ENCODE measurements at places on chromosomes 2 and 18. TPM values are rescaled to one million over a fixed set of nuclear protein-coding genes. Genes with fewer than 3 reads are reported as not detected.

- no peaks in the 10 kb centered on the region for H3K27me3 ChIP-seq
- DNase-seq = no peak
- no peak overlapping the region for H3K27ac ChIP-seq
- H3K36me3 ChIP-seq = no peaks in the 10 kb centered on the region
Observed at GRCh38 chr18:67200665-67201064, 315.9 kb downstream of the DSEL start.

DNA sequence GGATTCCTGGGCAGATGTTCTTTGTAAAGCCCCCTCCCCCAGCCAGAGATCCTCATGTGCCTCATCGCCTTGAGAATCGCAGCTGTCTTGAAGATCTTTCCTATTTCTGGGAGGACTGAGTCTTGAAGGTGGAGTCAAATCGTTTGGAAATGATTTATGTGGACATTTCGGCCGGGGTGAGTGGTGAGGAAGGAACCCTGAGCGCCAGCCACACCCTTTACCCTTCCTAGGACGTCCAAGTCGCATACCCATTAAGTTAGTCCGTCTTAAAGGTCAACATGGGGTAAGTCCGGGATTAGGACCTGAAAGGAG, 84.9 kb upstream of the ZCCHC2 start:
- no peak overlapping the region for H3K4me3 ChIP-seq
- no peaks in the 10 kb centered on the region for H3K27me3 ChIP-seq
- no peaks in the 10 kb centered on the region for H3K36me3 ChIP-seq
- DNase-seq = no peak

- H3K4me1 ChIP-seq = peaks cover 2% of the 10 kb centered on the region
- peak; percentile 85 for DNase-seq
- no peaks in the 10 kb centered on the region for H3K27me3 ChIP-seq
Observed at GRCh38 chr2:205685314-205686055, 3.2 kb downstream of the NRP2 start.

GRCh38 chr2:1618974-1619373, 125.3 kb downstream of the PXDN start:
- no peak for DNase-seq
- no peaks in the 10 kb centered on the region for H3K27me3 ChIP-seq
- no peak overlapping the region for H3K4me3 ChIP-seq
- H3K4me1 ChIP-seq = no peaks in the 10 kb centered on the region
- no peak overlapping the region for H3K27ac ChIP-seq
- H3K36me3 ChIP-seq = no peaks in the 10 kb centered on the region

- H3K36me3 ChIP-seq = no peaks in the 10 kb centered on the region
- H3K4me1 ChIP-seq = peaks cover 1% of the 10 kb centered on the region
- H3K27ac ChIP-seq = no peak overlapping the region
Observed at GRCh38 chr2:191470306-191470705, 207.6 kb upstream of the NABP1 start.

- H3K27ac ChIP-seq = no peak overlapping the region
- H3K27me3 ChIP-seq = no peaks in the 10 kb centered on the region
- H3K4me3 ChIP-seq = no peak overlapping the region
- H3K4me1 ChIP-seq = no peaks in the 10 kb centered on the region
- no peaks in the 10 kb centered on the region for H3K36me3 ChIP-seq
Observed at GRCh38 chr2:85698184-85698879, 4.2 kb downstream of the GNLY start.

DNA sequence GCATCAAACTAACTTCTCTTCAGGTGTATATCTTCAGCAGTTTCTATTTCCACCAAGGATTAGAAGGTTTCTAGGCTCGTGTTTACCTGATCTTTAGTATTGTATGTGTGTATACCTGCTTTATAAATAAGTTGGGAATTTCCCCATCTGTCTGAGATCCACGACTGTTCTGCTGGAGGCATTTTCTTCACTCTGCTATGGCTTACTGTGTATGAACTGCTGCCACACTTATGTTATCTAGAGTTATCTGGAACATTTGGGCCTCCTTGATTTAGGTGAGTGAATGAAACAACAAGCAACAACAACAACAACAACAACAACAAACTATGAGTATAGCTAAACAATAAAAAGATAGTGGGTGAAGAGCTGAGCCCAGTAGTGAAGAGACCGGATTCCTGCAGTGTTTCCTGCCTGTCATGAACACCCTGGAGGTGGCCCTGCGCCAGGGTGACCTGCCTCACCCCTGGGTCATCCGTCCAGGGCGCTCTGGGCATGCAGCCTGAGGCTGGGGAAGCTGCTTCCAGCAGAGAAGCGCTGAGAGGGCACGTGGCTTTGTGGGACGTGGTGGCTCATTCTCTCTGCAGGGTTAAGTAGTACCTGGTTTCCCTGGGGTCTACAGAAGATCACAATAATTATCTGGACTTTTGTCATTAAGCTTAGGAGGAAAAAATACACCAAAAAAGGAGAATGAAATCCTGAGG, 56.1 kb upstream of the GATA6 start:
- no peak overlapping the region for H3K4me3 ChIP-seq
- no peaks in the 10 kb centered on the region for H3K4me1 ChIP-seq
- no peak for DNase-seq
- H3K27ac ChIP-seq = no peak overlapping the region
- no peaks in the 10 kb centered on the region for H3K36me3 ChIP-seq

DNA sequence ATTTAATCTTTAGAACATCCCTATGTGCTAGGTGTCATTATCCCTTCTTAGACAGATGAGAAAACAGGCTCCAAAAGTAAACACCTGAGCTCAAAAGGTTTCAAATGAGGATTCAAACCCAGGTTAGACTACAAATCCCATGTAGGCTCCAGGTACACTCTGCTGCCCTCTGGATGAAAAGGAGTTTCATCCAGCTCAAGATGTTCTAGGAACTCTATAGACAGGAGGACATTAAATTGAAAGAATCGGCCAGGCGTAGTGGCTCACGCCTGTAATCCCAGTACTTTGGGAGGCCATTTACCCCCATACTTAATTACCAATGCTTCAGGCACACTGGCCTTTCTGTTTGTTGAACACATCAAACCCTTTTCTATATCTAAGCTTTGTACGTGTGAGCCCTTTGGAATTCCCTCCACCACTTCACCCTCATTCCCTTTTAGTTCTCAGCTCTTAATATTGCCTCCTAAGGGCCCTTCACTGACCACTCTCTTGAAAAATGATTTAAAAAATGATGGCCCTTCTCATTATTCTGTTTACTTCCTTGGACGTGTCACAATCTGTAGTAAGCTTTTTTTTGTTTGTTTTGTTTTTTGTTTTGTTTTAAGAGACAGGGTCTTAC, 10.7 kb downstream of the SLC25A12 start:
- H3K27ac ChIP-seq = peak overlapping the region; percentile 63
- no peaks in the 10 kb centered on the region for H3K36me3 ChIP-seq
- no peak for DNase-seq

DNA sequence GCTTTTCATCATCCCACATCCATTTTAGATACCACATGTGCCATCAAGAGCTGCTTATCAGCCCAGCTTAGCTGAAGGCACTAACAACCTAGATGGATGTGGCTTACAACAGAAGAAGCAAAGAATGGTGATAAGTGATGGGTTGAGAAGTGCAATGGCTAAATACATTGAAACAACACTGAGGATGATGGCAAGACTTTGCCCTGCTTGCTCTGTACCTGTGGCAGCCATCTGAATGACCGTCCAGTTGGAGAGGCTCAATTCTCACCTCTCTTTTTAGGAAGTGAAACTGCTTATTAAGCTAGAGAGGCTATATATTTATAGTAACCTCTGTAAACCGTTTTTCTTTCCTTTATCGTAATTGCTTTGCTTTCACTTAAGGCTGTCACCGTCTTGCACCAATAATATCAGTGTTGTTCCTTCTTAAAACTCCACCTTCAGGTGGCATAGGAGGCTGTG, 5.7 kb downstream of the GPATCH11 start:
- H3K4me3 ChIP-seq = no peak overlapping the region
- H3K27me3 ChIP-seq = no peaks in the 10 kb centered on the region
- peaks cover 3% of the 10 kb centered on the region for H3K4me1 ChIP-seq
- H3K27ac ChIP-seq = no peak overlapping the region
- H3K36me3 ChIP-seq = peaks cover 8% of the 10 kb centered on the region
- no peak for DNase-seq

GRCh38 chr2:111143107-111143842, 22.6 kb downstream of the BCL2L11 start:
- no peaks in the 10 kb centered on the region for H3K36me3 ChIP-seq
- H3K27me3 ChIP-seq = no peaks in the 10 kb centered on the region
- H3K4me1 ChIP-seq = no peaks in the 10 kb centered on the region

GRCh38 chr2:128714851-128715312, 396.2 kb upstream of the HS6ST1 start:
- H3K4me1 ChIP-seq = no peaks in the 10 kb centered on the region
- H3K4me3 ChIP-seq = no peak overlapping the region
- H3K27me3 ChIP-seq = no peaks in the 10 kb centered on the region
- H3K27ac ChIP-seq = no peak overlapping the region

- no peaks in the 10 kb centered on the region for H3K27me3 ChIP-seq
- DNase-seq = peak; percentile 75
- no peaks in the 10 kb centered on the region for H3K4me1 ChIP-seq
- H3K27ac ChIP-seq = no peak overlapping the region
- no peak overlapping the region for H3K4me3 ChIP-seq
- no peaks in the 10 kb centered on the region for H3K36me3 ChIP-seq
Observed at GRCh38 chr18:45384137-45384961, 230.9 kb upstream of the SLC14A2 start.

DNA sequence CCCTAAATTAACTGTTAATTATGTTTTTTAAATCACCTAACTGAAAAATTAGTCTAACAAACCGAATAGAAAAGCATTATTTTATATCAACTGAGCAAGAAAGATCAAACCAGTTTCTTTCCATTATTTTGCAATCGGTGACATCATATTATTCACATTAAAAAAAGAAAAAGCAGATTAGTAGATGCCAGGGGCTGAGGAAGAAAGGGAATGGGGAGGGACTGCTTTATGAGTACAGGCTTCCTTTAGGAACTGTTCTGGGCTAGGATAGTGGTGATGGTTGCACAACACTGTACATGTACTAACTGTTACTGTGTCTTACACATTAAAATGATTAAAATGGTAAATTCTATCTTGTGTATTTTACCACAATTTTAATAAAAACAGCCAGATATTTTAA, 59.3 kb downstream of the COBLL1 start:
- no peaks in the 10 kb centered on the region for H3K36me3 ChIP-seq
- peaks cover 11% of the 10 kb centered on the region for H3K4me1 ChIP-seq
- no peak overlapping the region for H3K4me3 ChIP-seq
- H3K27me3 ChIP-seq = no peaks in the 10 kb centered on the region

DNA sequence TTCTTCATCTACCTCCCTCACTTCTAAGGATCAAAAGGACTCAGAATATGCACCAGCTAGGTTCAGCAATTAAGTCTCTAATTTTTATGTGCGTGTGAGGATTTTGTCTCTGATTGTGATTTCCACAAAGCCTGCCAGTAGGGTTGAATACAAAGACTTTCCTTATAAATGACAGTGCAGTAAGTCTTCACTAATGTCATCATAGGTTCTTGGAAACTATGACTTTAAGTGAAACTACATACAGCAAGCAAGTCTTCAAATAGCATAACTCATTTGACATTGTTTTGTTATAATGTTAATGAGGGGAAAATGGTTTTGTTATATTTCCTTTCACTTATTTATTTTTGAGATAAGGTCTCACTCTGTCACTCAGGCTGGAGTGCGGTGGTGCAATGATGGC, 526.3 kb upstream of the DCC start:
- no peaks in the 10 kb centered on the region for H3K36me3 ChIP-seq
- no peaks in the 10 kb centered on the region for H3K27me3 ChIP-seq
- H3K4me1 ChIP-seq = no peaks in the 10 kb centered on the region
- DNase-seq = no peak
- no peak overlapping the region for H3K27ac ChIP-seq

- DNase-seq = peak; percentile 92
- no peaks in the 10 kb centered on the region for H3K36me3 ChIP-seq
- peaks cover 4% of the 10 kb centered on the region for H3K4me1 ChIP-seq
- H3K4me3 ChIP-seq = no peak overlapping the region
Observed at GRCh38 chr2:151922845-151923666, 94.8 kb upstream of the ARL5A start.

DNA sequence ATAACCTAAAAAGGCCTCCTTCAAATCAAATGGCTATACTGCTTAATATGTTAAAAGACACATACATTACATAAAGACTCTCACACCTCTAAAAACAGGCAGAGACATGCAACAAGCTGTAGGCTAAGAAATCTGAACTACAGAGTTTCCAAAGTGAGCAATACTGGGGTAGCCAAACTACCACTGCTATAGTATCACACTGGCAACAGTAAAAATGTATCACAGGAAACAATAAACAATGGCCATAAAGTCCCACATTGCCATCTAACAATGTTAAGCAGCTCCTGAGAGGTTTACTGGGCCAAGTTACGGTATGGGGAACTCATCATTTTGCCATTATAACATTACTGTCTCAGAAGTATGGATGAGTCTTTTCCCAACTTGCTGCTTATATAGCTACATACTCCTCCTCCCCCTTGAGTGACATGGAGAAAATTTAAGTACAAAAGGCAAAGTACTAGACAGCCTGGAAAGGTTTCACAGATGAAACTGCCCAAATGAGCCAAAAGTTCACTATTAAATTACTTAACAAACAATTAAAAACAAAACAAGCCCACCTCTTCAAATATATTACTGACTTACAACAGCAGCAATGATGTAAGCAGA, 50.3 kb downstream of the SS18 start:
- peaks cover 2% of the 10 kb centered on the region for H3K36me3 ChIP-seq
- H3K4me1 ChIP-seq = peaks cover 1% of the 10 kb centered on the region
- no peak for DNase-seq
- H3K4me3 ChIP-seq = no peak overlapping the region
- no peak overlapping the region for H3K27ac ChIP-seq

GRCh38 chr2:172962824-172963223, 112.8 kb upstream of the MAP3K20 start:
- no peak overlapping the region for H3K4me3 ChIP-seq
- DNase-seq = no peak
- H3K27ac ChIP-seq = no peak overlapping the region
- no peaks in the 10 kb centered on the region for H3K4me1 ChIP-seq
- H3K27me3 ChIP-seq = no peaks in the 10 kb centered on the region

- no peak for DNase-seq
- no peaks in the 10 kb centered on the region for H3K4me1 ChIP-seq
- no peak overlapping the region for H3K27ac ChIP-seq
- no peaks in the 10 kb centered on the region for H3K27me3 ChIP-seq
- H3K4me3 ChIP-seq = no peak overlapping the region
Observed at GRCh38 chr18:36594621-36595020, 234.2 kb downstream of the TPGS2 start.

- DNase-seq = no peak
- H3K27me3 ChIP-seq = no peaks in the 10 kb centered on the region
- H3K36me3 ChIP-seq = no peaks in the 10 kb centered on the region
- H3K4me3 ChIP-seq = no peak overlapping the region
Observed at GRCh38 chr2:21404137-21404536, 280.4 kb downstream of the TDRD15 start.

CNTNAP5 gene
- not detected for total RNA-seq

KLHL14 gene
- total RNA-seq = 0.09 TPM

ERBB4 gene
- total RNA-seq = 28.6 TPM

SLC8A1 gene
- total RNA-seq = 35.9 TPM

ACMSD gene
- not detected for total RNA-seq

ASPRV1 gene
- total RNA-seq = 1.9 TPM

SCYGR4 gene
- not detected for total RNA-seq

HOXD1 gene
- 2.2 TPM for total RNA-seq

STEAP3 gene
- 20.3 TPM for total RNA-seq

MRPL30 gene
- total RNA-seq = 19.8 TPM
